ENCODE measurements at places on chromosomes 12 and 14.

GRCh38 chr14:103116636-103117035, 6.6 kb upstream of the TNFAIP2 start:
- no peak for DNase-seq

DNA sequence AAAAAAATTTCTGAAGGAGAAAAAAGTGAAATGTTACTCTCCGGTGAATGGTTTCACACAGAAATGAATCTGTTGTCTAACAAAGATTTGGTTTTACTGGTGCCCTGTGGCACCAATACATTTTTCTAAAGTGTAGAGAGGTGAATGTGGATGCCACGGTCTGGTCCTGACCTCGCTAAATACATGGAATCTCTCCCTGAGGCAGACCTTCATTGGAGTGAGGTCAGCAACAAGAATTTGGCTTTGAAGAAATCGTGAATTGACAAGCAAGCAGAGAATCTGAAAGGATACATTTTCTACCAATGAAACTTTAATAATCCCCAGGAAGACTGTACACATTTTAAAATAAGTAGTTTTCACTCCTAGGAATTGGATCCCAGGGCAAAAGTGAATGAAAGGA, 81.2 kb upstream of the OTOGL start:
- DNase-seq, result no peak

DNA sequence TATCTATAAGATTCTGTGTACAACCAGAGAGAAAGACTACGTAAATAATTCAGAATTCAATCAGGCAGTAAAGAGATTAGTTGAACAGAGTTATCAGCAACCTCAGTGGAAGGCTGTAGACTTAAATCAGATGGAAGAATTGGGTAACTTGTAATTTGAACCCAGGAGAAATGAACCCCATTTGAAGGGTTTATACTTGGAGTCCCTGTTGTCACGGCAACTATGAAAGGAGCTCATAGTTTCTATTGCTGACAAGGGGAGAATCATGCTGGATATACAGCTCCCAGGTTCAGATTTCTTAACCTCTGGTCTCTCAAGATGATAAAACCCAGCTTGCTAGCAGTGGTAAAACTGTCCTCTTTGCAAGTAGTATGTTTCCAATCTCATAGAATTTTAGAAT, 54.4 kb upstream of the BMP4 start:
- DNase-seq, result no peak

- no peak for DNase-seq
Measured at GRCh38 chr12:108442067-108442466, 73.0 kb upstream of the FICD start.

GRCh38 chr12:69966409-69966808, 141.4 kb downstream of the MYRFL start:
- no peak for DNase-seq

DNA sequence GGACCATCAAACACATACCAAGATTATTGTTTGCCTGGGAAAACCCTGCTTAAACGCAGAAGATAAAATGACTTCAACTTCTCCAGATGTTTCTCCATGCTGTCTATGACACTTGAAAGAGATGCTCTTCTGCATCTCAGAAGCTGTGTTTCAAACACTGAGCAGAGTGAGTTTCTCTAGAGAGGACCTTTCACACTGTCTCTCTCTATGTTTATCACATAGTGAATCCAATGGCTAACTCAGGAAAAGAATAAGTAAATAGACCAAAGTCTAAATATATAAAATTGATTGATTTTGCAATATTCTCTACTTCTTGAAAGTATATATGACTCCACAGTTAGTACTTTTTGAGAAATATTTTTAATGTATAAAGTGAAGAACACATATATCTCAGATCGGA, 325.6 kb upstream of the USP15 start:
- DNase-seq, result no peak

- DNase-seq, result no peak
Measured at GRCh38 chr12:94788298-94788697, 137.9 kb upstream of the TMCC3 start.

DNA sequence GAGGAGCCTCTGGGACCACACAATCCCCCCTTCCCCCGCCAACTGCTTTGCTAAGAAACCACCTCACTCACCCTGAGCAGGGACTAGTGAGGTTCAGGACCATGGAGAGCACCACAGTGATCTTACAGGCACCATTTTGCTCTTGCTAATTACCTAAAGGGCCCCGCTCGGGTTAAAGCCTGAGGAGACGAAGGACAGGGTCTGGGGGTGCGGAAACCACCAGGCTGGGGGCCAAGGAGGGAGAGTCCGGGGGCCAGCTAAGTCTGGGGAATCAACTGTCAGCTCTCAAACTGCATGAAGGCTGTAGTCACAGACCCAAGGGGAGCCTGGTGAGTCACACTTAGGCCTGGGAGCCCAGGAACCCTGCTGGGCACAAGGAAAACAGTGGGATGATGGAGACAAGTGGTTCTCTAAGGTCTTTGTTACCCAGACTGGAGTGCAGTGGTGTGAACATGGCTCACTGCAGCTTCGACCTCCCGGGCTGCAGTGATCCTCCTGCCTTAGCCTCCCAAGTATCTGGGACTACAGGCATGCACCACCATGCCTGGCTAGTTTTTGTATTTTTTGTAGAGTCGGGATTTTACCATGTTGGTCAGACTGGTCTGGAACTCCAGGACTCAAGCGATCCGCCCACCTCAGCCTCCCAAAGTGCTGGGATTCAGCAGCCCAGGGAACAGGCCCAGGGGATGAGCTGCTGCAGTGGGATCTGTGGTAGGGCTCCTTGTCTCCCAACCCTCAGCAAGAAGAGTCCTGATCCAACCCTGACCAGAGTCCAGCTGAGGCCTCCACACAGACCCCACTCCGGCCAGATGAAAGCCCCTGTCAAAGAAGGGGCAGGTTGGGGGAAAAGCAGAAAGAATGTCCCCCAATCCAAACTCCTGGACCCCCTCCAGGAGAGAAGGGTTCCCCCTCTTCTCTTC, 98.8 kb downstream of the CALM1 start:
- no peak for DNase-seq

DNA sequence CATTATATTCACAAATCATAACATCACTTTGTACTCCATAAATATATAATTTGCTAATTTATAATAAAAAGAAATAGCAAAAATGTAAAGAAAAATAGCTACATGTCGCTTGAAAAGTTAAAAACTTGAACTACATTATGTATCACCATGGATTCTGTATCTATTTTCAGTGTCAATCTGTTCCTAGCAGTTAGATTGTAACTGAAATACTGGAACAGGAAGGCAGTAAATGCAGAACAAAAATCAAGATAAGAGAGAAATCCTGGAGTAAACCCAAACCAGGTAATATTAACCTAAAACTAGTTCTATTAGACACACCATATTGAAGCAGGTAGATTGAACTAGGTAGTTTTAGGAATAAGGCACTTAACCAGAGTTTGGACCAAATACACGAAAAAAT, 60.3 kb downstream of the IPO8 start:
- no peak for DNase-seq

DNA sequence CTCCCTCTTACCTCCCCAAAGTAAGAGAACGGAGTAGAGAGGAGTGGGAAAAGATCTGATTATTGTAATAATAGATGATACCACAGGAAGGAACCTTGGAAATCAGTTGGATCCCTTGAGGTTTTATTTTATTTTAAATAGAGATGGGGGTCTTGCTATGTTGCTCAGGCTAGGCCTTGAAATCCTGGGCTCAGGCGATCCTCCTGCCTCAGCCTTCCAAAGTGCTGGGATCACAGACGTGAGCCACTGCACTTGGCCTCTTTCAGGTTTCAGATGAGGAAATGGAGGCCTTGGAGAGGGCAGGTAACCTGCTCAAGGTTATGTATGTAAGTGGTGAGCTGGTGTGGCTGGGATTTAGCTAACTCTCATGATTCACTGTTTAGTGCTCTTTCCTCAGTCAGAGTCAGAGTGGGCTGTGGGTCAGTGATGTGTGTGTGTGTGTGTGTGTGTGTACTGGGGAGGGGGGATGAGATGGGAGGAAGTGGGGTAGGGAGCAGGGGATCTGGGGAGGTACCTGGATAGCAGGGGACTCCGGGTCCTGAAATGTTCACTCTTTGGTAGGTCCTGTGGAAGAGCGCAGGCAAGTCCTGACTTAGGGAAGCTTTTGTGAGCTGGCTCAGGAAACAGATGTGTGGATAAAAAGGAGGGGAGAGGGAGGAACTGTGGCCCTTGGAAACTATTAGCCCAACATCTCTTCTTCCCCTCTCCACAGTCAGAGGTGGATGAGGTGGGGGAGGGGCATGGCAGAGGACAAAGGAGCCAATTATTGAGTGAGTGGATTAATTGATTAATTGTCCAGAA, 4.7 kb upstream of the CISTR start:
- DNase-seq, result no peak

DNA sequence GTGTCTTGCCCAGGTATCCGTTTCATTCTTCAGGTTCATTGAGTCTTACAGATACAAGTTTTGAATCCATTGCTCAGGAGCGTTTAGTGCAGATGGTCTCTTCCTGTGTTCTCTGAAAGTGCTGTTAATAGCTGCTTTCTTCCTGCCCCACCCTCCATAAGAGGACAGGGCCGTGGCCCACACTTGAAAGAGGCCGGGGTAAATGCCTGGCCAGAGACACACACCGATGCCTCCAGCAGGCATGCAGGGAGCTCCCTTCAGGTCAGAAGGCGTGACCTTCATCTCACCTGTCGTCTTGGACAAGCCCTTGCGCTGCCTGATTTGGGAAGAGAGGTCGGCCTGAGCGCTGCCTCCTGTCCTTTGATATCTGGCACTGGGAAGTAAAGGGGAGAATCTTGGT, 11.6 kb downstream of the PRKAB1 start:
- DNase-seq, result no peak

DNA sequence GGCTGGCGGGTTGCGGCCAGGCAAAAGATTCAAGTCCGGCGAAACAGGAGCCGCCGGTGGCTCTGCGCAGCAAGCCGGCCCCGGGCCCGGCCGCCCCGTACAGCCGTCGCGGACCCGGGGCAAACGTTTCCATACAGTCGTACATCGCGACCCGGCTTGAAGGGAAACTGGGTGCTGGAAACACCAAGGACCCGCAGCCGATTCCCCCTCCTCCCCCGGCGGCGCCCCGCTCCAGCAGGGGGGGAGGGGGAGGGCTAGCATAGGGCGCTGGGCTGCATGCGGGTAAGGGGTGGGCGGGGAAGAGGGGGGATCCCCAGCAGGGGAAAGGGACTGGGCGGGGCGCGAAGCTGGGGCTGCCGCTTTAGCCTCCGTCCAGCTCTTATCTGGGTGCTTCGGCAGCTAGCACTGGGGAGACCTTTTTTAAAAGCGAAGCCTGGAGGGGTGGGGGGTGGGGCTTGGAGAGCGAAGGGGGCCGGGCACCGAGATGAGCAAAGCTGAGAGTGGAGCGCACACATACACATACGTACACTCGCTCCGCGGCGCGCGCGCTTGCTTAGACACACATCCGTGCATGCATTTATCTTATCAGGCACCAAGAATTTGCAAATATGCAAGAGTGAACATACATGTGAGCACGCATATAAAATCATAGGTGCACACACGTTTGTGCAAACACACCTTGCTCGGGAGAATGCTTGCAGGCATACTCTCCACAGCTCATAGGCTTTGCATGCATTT, 11.9 kb downstream of the RARG start:
- peak; percentile 65 for DNase-seq

GRCh38 chr12:12191008-12191407, 75.8 kb downstream of the LRP6 start:
- DNase-seq, result no peak

DNA sequence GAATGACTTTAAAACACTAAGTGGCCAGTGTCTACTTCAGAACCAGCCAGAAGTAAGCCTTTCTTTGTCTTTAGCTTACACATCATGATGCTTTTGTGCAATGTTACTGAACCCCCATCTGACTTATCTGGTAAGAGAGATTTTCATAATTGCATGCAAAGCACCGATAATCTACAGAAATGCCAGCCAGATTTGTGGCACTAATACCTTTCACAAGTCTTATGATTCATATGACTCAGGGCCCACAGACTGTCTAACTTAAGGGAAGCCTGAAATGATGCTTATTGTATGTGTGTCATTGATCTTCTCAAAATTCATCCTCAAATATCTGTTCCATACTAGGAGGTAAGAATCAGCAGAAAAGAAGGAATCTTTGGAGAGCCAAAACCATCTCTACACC, 18.0 kb downstream of the IGF1 start:
- DNase-seq, result no peak

GRCh38 chr12:22287101-22287500, 47.4 kb downstream of the ST8SIA1 start:
- no peak for DNase-seq

GRCh38 chr12:5708371-5708770, 236.7 kb downstream of the ANO2 start:
- DNase-seq, result no peak

DNA sequence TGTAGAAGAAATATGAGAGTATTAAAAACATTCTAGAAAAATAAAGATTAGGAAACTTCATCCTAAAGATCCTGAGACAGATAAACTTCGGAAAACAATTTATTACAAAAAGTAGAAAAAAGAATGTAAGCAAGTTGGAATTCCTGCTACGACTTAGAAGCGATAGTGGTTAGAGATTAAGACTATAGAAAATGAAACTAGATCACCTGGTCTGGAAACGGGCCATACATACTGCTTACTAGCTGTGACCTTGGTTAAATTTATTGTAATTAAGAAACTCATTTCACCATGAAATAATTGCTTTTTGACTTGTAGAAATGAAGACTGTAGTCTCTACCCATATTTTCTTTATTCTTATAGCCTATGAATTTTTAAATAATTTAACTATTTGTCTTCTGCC, 614.1 kb downstream of the SLC16A7 start:
- no peak for DNase-seq

- no peak for DNase-seq
Measured at GRCh38 chr12:111445726-111446581, 40.2 kb downstream of the SH2B3 start.

DNA sequence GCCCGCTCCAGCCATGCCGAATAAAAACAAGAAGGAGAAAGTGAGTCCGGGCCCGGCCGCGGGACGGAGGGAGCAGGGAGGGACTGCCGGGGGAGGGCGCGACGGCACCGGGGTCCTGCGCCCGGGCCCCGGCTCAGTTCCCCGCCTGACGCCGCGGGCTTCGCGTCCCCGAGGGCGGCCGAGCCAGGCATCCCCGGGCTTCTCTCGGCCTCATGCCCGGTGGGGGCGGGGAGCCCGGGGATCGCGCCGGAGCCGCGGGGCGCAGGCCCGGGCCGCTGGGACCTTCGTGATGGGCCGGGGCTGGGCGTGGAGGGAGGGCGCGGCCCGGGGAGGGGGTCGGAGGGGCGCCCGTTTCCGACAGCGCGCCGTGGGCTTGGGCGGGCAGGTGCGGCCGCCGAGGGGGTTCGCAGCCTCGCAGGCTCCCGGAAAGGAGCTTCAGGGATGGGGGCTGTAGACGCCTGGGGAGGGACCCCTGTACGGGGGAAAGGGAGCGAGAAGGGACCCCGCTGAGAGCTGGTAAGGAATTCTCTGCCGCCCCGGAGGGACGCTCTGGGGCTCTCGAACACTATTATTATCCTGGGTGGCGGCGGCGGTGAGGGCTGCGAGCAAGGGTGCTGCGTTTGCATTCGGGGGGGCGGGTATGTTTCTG, 496 bp downstream of the PPP2R5C start:
- DNase-seq, result no peak

GRCh38 chr12:115296613-115297198, 612.7 kb upstream of the TBX3 start:
- DNase-seq, result no peak

GRCh38 chr12:54661048-54661447, 12.9 kb upstream of the DCD start:
- no peak for DNase-seq

- DNase-seq, result peak; percentile 88
Measured at GRCh38 chr14:50335389-50335788, 23.3 kb downstream of the DMAC2L start.

Data from NCI-H748 treated with DMSO at 0.1 percent for 48 hours (cell line).